ENCODE measurements at places on chromosomes 11 and 22. TPM values are rescaled to one million over a fixed set of nuclear protein-coding genes. Genes with fewer than 3 reads are reported as not detected.
A peak's percentile ranks its signal among the peaks of the same experiment; 100 is the strongest.

PRDM11 gene
- 5.1 TPM for total RNA-seq

GRCh38 chr11:33996498-33997454 is 54.8 kb upstream of the CAPRIN1 start:
- DNase-seq: peak; percentile 82

DNA sequence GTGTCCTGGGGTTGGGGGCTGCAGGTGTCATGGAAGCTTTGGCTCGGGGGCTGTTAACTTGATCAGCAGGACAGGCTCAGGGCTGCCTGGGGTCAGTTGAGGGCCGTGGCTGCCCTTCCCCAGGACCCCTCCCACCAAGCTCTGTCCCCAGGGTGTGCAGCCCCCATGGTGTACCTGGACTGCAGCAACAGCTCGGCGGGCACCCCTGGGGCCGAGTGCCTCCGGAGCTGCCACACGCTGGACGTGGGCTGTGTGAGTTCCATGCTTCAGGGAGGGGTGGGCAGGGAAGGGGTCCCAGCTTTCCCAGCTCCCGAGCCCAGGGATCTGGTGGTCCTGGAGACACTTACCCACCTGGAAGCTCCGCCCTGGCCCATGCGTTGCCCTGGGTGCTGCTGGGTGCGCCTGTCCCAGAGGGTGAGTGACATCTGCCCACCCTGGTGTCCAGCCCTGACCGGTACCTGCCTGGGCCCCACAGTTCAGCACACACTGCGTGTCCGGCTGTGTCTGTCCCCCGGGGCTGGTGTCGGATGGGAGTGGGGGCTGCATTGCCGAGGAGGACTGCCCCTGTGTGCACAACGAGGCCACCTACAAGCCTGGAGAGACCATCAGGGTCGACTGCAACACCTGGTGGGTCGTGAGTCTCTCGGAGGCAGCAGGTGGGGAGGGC is 11.3 kb downstream of the MUC5B start:
- no peak for DNase-seq

DNA sequence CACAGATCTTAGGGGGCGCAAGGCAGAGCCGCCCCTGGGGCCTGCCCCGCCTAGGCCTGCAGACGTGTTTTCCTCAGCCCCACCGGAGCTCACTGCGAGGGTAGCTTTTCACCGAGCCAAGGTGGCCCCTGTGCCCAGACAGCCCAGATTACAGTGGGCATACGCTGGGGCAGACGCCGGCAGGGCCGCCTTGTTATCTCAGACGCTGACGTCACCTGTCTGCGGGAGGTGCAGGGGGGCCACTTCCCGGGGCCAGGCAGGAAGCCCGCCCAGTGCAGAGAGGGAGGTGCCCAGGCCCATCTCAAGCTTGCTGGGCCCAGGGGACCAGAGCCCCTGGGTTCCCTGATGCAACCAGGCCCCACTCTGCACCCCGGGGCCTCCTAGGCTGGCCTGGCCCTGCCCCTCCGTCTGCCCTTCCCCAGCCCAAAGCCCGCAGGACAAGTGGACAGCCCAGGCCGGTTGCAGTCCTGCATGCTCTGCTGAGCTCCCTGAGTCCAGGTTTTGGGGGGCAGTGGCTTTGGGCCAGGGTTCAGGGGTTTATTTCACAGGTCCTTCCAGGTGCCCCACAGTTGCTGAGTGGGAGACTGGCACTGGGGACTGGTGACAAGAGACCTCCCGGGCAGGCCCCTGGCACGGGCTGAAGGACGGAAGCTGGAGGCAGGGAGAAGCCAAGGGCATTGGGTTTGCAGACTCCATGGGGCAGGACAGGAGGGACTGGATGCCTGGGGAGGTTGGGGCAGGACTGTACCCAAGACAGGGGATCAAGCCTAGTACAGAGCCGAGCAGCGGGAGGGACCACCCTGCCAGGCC is 38.6 kb downstream of the IGF2 start:
- no peak for DNase-seq

GRCh38 chr22:18987765-18988164 is 51.7 kb upstream of the PRODH start:
- no peak for DNase-seq

CNGA4 gene
- not detected for total RNA-seq

GRCh38 chr11:47387944-47388696 is 9.8 kb upstream of the SPI1 start:
- no peak for DNase-seq

KRTAP5-9 gene
- total RNA-seq: not detected

LMNTD2 gene
- total RNA-seq: 2.0 TPM

All from G401 (cell line).